Spinal cord (tissue), 10 donors: ENCODE measurements at places on chromosomes 13 and 19.

DNA sequence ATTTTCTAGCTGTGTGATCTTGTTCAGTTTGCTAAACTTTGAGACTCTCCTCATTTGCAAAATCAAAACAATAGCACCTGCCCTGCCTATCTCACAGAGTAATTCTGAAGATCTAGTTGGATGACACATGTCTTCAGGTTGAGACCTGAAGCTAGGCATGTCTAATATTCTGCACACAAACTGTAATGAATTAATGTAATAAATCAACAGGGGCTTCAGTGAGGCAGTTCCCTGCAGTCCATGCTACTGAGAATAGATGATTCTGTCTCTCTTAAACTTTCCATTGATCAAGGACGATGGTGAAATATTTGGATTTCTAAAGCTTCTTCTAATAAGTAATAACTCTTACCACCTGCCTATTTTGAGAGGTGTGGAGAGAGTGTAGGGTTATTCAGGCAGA, 268.1 kb upstream of the TMTC4 start:
- no peak for DNase-seq

- no peak for DNase-seq
Observed at GRCh38 chr13:91346850-91347201, 661 bp upstream of the MIR17HG start.

DNA sequence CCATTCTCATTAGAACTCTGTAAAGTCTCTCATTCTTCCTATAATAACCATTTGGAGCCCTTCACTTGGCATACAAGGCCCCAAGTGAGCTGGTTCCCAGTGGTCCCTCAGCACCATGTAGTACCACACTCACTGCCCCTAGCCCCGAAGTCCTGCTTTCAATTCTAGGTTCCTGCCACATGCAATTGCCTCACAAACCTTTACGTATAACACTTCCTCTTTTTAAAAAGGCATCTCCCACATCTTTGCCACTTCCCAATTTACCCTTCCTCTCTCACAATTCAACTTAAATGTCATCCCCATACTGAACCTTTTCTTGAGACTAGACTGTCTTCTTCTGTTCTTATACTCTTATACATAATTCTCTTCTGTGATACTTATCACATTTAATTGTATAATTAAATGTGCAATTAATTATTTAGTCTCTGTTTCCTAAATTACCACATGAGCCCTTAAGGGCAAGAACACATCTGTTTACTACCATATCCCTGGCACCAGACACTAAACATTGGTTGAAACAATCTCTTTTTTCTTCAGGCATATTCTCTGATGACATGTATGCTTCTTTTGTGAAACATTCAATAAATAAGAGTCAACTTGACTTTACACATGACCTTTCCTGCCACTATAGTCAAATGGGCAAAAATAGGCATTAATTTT, 304.0 kb downstream of the SPRY2 start:
- no peak for DNase-seq

GRCh38 chr13:51000571-51001260, 91.1 kb downstream of the RNASEH2B start:
- no peak for DNase-seq

- DNase-seq: no peak
Observed at GRCh38 chr19:43331435-43332010, 22.0 kb upstream of the CD177 start.

DNA sequence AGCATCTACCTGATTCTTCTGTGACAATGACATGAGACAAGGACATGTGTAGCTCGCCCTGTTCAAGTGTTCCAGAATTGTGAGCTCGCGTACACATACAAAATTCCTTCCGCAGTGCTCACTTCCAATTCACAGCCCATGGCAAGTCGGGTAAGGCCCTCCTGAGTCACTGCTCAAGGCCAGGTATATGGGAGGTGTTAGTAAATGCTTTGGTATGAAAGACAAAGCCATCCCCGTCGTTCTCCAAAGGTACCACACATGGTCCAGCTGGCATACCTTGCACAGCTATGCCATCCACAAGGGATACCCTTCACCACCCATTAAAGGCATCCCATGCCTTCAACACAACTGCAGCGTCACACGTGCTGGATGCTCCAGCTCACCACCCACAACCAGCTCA, 4.4 kb upstream of the ELL start:
- DNase-seq: no peak

- no peak for DNase-seq
Observed at GRCh38 chr13:39245688-39246087, 207.4 kb downstream of the NHLRC3 start.

- no peak for DNase-seq
Observed at GRCh38 chr13:30341815-30342570, 34.6 kb upstream of the KATNAL1 start.

DNA sequence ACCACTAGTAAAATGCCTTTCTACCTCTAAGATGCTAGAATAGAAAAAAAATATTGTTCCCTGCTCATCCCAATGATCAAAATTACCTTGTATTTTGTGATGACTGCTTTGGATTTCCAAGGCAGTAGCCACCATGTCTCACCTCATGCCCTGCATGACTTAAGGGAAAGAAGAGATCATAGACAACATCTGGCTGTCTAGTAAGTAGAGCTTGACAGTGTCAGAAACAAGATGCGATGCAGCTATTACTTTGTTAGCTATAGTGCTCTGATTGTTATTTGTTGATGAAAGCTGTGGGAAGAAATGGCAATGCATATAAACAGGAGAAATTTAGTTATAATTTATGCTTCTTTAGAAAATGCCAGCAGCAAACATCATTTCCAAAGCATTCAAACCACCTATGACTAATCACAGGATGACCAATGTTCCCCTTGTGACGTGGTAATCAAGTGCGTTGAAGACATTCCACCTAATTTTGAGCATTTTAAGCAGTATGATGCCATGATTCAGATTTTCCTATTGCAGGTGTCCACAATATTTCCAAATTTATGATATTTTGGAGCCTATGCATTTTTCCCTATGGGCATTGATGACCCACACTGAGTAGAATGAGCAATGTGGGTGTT, 308.3 kb downstream of the KCNRG start:
- DNase-seq: no peak

DNA sequence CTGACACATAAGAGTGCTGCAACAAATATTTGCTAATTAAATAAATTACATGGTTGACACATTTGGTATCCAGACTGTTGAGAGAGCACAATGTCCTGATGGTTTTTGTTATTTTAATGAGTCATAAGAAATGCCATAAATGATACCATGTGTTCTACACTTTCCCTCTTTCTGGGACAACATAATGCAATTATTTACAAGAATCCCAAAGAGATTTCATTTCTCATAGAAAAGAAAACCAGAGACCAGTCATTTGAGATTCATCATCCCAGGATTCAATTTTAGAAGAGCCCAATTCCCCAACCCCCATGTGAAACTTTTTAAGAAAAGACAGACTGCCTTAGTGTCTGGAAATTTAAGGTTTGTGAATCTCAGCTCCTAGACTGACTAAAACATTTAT, 399.6 kb downstream of the DCT start:
- DNase-seq: no peak

- no peak for DNase-seq
Observed at GRCh38 chr13:36086117-36086516, 45.1 kb downstream of the DCLK1 start.

DNA sequence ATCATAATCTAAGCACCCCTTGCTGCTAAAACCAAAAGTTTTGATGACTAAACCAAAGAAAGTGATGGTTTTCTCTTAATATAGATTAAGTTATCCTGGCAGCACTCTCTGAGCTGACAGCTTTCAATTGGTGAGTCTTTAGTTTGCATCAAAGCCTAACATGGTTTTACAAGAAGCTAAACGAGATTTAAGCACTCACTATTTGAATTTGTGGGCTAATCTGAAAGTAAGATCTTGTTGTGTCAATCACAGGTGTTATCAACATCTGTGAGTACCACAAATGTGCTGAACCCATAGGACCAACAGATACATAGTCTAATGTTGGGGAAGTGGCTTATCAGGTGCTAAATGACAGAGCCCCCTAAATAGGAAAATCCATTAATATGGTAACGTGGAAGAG, 223.9 kb downstream of the LHFPL6 start:
- no peak for DNase-seq

- no peak for DNase-seq
Observed at GRCh38 chr13:25330541-25330940, 29.1 kb downstream of the NUP58 start.

DNA sequence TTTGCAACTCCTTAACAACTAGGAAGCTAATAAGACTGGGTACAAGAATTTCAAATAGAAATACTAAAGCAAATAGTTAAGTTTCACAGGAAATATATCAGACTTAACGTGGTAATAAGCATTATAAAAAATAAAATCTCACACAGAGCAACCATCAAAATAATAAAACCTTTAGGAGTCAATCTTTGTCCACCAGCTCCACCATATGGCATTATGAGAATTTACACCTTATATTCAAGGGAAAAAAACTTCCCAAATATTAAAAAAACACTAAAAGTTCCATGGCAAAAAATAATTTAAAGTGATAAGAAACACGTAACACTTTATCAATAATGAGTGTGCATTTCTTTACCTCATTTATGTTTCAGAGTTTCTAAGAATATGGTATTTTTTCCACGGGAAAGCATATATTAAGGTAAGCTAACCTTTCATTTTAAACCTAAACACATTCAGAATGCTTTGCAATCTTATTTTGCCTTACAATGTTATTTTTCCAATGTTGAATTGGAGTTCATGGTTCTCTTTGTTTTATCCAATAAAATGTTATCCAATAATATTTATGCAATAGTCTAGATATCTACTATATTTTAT, 423.2 kb upstream of the SGCG start:
- no peak for DNase-seq

DNA sequence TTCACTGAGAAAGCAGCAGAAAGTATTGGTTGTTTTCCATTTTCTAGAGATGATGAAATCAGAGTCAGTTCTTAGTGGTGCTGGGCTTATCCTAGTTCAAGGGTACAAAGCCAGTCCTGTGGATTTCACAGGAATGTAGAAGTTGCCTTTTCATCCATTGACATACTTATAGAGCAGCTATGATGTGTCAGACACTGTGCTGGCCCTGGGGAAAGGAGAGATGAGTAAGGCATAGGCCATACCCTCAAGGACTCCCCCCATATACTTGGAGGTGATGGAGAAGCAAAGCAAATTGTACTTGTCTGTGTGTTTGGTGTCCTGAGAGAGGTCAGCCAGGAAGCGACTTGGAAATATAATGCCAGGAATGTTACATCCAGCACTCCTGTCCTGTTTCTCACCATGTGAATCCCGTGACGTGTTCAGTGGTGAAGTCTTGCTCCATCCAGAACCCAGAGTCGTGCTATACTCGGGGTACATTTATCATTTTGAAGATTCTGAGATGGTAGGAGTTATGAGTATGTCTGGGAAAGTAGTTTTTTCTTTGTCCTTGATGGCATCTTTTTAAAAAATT, 22.6 kb downstream of the ERCC5 start:
- no peak for DNase-seq
